ENCODE measurements at places on chromosomes 1 and 21.

DNA sequence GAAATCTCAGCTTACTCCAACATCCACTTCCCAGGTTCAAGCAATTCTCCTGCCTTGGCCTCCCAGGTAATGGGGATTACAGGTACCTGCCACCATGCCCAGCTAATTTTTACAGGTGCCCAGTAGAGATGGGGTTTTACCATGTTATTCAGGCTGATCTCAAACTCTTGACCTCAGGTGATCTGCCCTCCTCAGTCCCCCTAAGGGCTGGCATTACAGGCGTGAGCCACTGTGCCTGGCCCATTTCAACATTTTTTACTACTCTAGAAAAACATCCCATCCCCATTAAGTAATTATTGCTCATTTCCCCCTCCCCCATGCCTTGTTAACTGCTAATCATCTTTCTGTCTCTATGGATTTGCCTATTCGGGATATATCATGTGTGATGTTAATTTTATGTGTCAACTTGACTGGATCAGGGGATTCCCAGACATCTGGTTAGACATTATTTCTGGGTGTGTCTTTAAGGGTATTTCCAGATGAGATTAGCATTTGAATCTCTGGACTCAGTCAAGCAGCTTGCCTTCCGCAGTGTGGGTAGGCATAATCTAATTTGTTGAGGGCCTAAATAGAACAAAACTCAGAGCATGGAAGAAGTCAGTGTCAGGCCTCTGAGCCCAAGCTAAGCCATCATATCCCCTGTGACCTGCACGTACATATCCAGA lies 33.0 kb upstream of the ZBTB8B start:
- no peaks in the 10 kb centered on the region for H3K27me3 ChIP-seq
- H3K4me3 ChIP-seq: no peak overlapping the region
- H3K36me3 ChIP-seq: no peaks in the 10 kb centered on the region

DNA sequence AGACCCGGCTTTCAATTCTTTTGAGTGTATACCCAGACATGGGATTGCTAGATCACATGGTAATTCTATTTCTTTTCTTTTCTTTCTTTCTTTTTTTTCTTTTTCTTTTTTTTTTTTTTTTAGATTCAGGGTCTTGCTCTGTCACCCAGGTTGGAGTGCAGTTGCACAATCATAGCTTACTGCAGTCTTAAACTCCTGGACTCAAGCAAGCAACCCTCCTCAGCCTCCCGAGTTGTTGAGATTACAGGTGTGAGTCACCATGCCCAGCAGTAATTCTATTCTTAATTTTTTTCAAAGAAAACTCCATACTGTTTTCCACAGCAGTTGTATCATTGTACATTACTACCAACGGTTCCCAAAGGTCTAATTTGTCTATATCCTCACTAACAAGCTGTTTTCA lies 13.5 kb upstream of the RNF186 start:
- H3K4me3 ChIP-seq: no peak overlapping the region
- no peaks in the 10 kb centered on the region for H3K36me3 ChIP-seq
- H3K27me3 ChIP-seq: no peaks in the 10 kb centered on the region

DNA sequence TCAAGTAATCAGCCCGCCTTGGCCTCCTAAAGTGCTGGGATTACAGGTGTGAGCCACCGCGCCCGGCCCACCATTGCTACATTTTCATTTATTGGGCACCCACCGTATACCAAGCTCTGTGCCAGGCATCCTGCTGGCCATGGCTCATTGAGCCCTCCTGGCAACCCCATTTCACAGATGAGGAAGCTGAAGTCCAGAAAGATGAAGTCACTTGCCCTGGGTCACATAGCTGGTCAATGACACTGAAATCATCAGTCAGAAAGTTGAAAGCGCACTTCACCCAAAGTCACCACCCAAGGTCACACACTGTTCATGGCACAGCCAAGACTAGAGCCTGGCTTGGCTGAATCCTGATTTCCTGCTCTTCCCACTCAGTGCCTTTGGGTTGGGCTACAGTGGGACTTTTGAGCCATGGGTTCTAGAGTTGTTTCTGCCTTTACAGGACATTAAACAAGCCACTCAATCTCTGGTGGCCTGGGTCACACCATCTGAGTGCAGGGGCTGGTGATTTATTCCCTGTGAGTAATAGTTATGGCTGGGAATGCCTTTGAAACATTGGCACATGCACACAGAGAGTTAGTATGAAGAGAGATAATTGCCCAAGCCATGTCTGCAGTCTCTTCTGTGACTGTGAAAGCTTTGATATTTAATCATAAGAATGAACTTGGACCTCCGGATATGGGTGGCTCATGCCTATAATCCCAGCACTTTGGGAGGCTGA lies 16.0 kb upstream of the ARHGEF10L start:
- DNase-seq: no peak
- H3K4me1 ChIP-seq: peaks cover 3% of the 10 kb centered on the region
- H3K36me3 ChIP-seq: no peaks in the 10 kb centered on the region
- H3K27me3 ChIP-seq: no peaks in the 10 kb centered on the region
- H3K27ac ChIP-seq: no peak overlapping the region

- H3K36me3 ChIP-seq: peaks cover 3% of the 10 kb centered on the region
- no peaks in the 10 kb centered on the region for H3K27me3 ChIP-seq
- no peak overlapping the region for H3K27ac ChIP-seq
- H3K4me3 ChIP-seq: no peak overlapping the region
- peaks cover 23% of the 10 kb centered on the region for H3K4me1 ChIP-seq
These were observed 35.9 kb upstream of the CFHR3 start for GRCh38 chr1:196738730-196739129.

DNA sequence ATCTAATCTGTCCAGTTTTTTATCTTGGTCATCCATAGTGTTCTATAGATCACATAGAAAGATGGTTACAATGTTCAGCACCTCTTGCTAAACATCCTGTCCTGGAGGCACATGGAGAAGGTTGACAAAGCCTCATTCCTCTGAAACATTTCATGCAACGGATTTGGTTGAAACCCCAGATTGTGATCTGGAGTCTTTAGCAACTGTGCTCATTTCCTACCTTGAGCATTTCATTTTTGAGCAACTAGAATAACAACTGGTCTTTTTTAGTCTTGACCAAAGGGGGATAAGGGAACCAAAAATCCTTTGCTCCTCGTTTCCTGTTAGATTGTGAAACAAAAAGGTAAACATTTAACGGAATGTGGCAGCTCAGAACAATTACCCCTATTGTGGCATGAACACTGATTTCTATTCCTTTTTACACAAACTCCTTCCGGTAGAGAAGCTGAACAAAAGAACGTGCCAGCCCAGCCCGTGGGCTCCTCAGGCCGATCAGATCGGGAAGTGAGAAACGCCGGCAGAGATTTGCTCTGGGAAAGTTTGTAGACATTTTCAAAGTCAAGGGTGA lies 94.7 kb upstream of the ERRFI1 start:
- H3K27ac ChIP-seq: peak overlapping the region; percentile 66
- H3K27me3 ChIP-seq: no peaks in the 10 kb centered on the region
- no peak for DNase-seq
- H3K36me3 ChIP-seq: no peaks in the 10 kb centered on the region
- H3K4me1 ChIP-seq: peaks cover 4% of the 10 kb centered on the region
- H3K4me3 ChIP-seq: no peak overlapping the region

DNA sequence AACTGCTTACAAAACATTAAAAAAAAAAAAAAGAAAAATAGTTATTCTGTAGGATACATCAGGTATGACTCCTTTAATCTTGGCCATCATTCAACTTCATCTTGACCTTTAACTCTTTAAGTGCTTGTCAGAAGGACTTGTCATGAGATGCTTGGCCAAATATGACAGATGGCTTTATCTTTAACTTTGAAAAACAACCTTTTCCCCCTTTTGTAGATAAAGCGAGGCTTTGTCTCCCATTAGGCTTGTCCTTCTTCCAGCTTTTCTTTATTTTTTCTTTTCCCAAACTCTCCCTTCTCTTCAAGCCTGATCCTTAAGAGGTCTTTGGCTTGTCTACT lies 2.3 kb downstream of the SRSF10 start:
- H3K4me1 ChIP-seq: peaks cover 4% of the 10 kb centered on the region
- DNase-seq: no peak
- no peak overlapping the region for H3K4me3 ChIP-seq

DNA sequence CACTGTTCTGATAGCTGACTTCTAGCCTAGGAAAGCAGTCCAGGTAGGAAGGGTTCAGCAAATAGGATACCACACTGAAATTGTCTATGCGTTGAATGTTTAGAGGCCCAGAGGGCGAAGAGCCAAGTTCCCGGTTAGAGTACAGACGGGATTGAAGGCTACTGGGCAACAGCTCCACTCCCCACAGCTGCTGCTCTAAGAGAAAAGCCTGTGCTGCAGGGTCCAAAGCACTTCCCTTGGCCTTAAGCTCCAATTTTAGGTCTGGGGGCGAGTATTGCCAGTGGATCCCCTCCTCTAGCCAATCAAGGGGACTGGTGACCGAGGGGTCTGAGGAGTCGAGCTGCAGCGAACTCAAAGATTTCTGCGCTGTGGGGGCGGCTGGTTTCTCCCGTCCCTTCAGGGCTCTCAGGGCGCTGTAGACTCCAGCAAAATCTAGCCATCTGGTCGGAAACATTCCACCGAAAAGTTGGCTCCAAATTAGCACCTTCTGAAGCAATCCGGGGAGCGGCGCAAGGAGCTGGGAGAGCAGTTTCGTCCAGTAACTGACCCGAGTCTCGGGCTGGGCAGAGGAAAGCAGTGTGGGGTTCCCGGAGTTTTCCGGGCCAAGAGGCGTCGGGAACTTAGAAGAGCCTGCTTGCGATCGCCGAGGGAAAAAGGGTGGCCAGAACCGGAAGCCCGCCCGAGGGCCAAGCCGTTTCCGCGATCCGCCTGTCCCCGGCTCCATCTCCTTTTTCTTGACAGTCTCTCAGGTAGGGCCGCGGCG lies 748 bp downstream of the PPP1R15B start:
- H3K27me3 ChIP-seq: no peaks in the 10 kb centered on the region
- DNase-seq: peak; percentile 61
- peaks cover 16% of the 10 kb centered on the region for H3K4me1 ChIP-seq
- H3K27ac ChIP-seq: peak overlapping the region; percentile 99
- peak overlapping the region; percentile 96 for H3K4me3 ChIP-seq
- H3K36me3 ChIP-seq: peaks cover 2% of the 10 kb centered on the region

Data from liver (tissue), 10 donors.